ENCODE measurements at places on chromosomes 12 and 14.

DNA sequence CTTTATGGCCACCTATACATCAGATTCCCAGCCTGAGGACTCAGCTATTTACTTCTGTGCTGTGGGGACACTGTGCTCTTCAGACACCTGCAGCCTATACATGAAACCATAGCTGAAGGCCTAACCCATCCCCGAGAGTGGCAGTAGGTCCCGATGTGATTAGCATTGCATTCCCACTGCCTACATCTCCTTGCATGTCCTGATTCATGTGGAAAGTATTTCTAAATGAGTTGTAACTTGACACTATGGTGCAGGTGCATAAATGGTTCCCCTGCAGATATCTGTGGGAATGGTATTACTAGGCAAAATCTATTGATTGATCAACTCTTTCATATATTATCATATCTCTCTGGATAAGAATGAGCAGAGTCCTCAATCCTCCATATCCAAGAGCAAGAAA lies 433.5 kb downstream of the DAD1 start:
- no peak for DNase-seq

GRCh38 chr14:89308232-89308959 lies 108.6 kb downstream of the FOXN3 start:
- no peak for DNase-seq

GRCh38 chr12:14982562-14982961 lies 9.7 kb downstream of the PDE6H start:
- DNase-seq = no peak

GRCh38 chr14:41299924-41300323 lies 306.8 kb upstream of the LRFN5 start:
- DNase-seq = no peak

DNA sequence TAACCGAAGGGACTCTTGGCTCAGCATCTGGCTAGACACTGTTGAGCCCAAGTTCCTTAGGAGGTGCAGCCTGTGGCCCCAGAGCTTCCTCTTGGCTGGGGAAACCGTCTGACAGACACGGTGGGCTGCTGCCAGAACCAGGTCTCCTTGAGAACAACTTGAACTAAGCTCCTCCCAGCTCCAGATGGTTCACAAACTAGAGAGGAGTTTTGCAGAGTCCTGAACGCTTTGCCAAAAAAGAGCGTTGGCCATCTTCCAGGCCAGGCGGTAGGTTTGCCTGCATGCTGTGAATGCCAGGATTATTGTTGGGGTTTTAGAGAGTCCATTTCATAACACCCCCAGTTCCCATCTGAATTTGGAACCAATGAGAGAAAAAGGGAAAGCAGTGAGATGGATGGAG lies 399.8 kb downstream of the RGS6 start:
- no peak for DNase-seq

- DNase-seq = no peak
These were observed 99.7 kb upstream of the PLEKHG7 start for GRCh38 chr12:92602930-92603623.

DNA sequence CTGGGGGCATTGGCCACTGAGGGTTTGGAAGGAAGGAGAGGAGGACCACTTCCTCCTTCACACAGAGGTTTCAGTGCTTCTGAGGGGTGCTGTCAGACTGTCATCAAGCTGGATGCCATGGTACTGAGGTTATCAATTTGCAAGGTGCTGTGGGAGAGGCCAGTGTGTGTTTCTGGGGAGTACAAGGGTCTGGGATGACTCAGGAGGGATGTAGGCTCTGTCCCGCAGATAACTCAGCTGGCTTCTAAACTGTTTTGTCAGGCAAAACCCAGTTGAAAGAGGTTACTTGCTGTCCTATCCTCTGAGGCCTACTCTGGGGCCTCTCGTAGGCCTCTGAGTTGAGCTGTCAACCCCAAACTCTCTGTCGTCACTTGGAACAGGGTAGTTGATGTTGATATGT lies 22.8 kb downstream of the ADCK1 start:
- no peak for DNase-seq

GRCh38 chr12:62426089-62426488 lies 40.5 kb upstream of the MON2 start:
- DNase-seq = no peak

DNA sequence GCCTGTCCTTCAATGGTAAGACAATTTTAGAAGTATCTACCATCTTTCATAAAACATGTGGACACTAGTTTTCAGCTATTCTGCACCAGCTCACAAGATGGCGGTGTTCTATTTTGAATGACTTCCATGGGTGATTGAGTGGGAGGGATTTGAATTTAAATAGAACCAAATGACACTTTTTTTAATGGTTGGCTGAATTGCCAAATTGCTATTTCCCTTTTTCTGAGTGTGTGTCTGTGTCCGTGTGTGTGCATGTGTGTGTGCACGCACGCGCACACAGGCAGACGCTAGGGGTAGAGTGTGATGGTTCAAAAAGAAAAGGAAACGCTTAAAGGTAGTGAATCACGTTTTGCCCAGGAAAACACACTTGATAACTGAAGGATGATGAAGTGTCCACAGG lies 362.6 kb downstream of the DAD1 start:
- peak; percentile 43 for DNase-seq

- DNase-seq = no peak
These were observed 9.4 kb downstream of the ACACB start for GRCh38 chr12:109125791-109126190.

- DNase-seq = no peak
These were observed 22.2 kb upstream of the KIF21A start for GRCh38 chr12:39464976-39465695.

DNA sequence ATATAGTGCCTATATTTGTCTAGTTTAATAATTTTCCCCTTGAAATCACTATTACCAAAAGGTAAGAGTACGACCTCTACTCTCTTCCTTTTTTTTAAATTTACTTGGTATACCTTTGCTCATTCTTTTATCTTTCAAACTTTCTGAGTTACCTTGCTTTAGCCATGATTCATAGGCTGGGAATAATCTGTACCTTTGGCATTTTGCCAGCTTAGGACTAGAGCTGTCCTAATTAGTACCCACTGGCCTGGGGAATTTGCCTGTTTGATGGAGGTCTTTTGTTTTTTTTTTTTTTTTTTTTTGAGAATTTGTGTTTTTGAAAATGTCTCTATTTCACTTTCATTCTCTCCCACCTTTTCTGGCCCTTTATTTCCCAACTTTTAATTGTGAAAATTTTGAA lies 8.7 kb upstream of the SLC4A8 start:
- DNase-seq = no peak

DNA sequence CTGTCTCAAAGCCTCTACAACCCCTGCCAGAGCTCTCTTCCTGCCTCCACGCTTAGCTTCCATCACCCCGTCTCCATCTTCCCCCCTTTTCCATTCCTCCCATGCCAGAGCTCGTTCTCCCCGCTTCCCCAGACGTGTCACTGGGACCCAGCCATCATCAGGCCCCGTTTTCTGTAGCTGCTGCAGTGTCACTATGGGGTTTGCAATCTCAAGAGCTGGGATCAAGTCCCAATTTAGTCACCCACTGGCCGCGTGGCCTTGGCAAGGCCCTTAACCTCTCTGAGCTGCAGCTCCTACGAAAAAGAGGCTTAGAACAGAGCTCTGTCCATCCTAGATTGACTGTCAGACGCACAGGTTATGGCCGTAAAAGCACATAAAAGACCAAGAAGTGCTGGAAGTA lies 901 bp upstream of the FAIM2 start:
- DNase-seq = no peak

GRCh38 chr14:61581955-61582615 lies 113.2 kb upstream of the HIF1A start:
- DNase-seq = no peak

GRCh38 chr12:54439521-54440255 lies 20.6 kb upstream of the ITGA5 start:
- DNase-seq = peak; percentile 72

- no peak for DNase-seq
These were observed 71.8 kb downstream of the NINJ2 start for GRCh38 chr12:591167-592023.

GRCh38 chr12:53128780-53129569 lies 25.7 kb downstream of the SOAT2 start:
- no peak for DNase-seq

GRCh38 chr14:94345344-94346064 lies 22.4 kb upstream of the SERPINA6 start:
- no peak for DNase-seq

DNA sequence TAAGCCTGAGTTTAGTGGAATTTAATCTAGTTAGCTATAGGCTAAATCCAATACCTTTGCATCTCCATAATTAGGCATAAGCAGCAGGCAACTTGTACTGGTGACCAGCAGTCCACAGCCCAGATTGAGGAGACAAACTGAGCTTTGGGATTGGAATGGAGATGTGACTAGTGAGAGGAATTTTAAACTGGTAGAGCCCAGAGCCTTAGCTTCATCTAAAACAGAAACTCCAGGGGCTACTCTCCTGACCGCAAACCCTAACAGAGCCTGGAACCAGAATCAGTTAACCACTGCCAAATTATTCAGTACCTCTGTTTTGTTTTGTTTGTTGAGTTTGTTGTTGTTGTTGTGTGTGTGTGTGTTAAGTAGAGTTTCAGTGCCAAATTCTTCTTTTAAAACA lies 53.2 kb downstream of the TSPAN19 start:
- no peak for DNase-seq

- no peak for DNase-seq
These were observed 104.1 kb downstream of the LGMN start for GRCh38 chr14:92644171-92644969.

GRCh38 chr12:32776258-32776657 lies 20.6 kb upstream of the YARS2 start:
- no peak for DNase-seq

- DNase-seq = no peak
These were observed 10.2 kb downstream of the ERG28 start for GRCh38 chr14:75650253-75651058.

DNA sequence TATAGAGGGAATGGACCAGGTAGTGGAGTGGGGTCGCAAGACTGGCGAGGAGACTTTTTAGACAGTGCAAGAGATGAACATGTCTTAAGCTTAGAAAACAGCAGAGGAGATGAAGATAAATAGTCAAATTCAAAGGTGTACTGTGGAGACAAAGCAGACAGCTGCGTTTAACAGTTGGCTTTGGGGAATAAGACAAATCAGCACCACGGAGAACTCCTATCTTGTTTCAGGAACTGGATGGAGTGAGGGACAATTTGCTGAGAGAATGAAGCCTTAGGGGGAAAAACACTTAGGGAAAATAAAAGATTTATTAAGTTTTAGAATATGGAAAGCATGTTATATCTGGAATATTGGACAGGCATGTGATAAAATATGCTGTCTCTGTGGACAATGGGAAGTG lies 458.8 kb downstream of the GLT1D1 start:
- DNase-seq = no peak
